ENCODE measurements at places on chromosomes 2 and 18.

GRCh38 chr18:12637393-12637792, 20.5 kb downstream of the SPIRE1 start:
- no peak for DNase-seq

DNA sequence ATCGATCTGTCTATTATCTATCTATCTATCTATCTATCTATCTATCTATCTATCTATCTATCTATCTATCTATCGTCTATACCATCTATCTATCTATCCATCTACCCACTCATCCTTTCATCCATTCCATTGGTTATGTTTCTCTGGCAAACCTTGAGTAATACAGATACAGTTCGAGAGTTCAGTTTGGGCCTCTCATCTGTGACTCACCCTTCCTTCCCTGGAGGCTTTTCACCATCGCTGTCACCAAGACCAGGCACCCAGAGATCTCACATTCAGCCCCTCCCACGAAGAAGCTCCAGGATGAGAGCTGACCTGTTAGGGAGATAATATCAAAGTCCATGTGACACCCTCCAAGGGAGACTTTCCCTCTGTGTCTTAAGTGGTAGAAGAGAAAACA, 164.1 kb upstream of the CELF4 start:
- no peak for DNase-seq

GRCh38 chr2:234865040-234865439, 86.8 kb upstream of the SH3BP4 start:
- no peak for DNase-seq

GRCh38 chr2:195674491-195675221, 17.6 kb downstream of the SLC39A10 start:
- no peak for DNase-seq

- DNase-seq, result no peak
Observed at GRCh38 chr2:37920570-37920969, 4.5 kb upstream of the RMDN2 start.

DNA sequence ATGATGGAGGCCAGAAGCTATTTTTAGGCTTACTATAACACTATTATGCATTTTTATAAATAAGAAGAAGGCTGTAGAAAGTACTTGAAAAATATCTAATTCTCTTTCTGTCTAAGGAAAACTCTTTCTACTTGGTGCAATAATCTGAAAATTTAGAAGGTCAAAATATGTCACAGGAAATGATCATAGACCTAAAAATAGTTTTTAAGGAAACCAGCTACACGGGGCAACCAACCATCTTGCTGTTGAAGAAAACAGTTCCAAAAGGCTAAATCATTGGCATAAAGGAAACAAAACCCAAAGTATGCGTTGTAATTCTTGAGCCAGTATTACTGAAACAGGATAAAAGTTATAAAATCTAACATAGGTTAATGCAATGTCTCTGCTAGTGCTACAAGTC, 40.2 kb downstream of the SOCS6 start:
- no peak for DNase-seq

GRCh38 chr18:21745231-21745630, 4.6 kb downstream of the MIB1 start:
- no peak for DNase-seq

- no peak for DNase-seq
Observed at GRCh38 chr2:72128059-72128842, 19.4 kb downstream of the CYP26B1 start.

DNA sequence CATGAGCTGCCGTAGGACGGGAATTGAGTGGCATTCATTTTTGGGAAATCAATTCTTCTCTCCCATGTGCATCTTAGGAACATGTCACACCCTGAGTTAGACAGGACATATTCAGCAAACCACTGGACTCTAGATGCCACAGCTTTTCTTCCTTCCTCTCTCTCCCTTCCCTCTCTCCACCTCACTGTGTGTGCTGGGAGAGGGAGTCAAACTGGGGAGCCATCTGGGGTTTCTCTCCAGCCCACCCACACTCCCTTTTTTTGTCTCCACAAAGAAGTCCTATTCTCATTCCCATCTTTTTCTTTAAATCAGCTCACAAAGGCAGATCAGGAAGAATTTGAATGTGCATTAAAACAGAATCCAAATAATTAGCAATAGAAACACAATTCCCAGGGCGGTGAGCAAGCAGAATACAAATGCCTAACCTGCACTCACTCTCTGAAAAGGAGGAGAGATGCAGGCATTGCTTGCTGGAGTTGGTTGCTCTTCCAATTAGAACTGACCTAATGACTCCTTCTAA, 15.4 kb downstream of the CD28 start:
- DNase-seq, result no peak

GRCh38 chr2:86309966-86310365, 27.5 kb downstream of the REEP1 start:
- no peak for DNase-seq

- DNase-seq, result no peak
Observed at GRCh38 chr2:8409461-8410260, 272.2 kb upstream of the ID2 start.
